ENCODE measurements at places on chromosomes 1 and 21.

DNA sequence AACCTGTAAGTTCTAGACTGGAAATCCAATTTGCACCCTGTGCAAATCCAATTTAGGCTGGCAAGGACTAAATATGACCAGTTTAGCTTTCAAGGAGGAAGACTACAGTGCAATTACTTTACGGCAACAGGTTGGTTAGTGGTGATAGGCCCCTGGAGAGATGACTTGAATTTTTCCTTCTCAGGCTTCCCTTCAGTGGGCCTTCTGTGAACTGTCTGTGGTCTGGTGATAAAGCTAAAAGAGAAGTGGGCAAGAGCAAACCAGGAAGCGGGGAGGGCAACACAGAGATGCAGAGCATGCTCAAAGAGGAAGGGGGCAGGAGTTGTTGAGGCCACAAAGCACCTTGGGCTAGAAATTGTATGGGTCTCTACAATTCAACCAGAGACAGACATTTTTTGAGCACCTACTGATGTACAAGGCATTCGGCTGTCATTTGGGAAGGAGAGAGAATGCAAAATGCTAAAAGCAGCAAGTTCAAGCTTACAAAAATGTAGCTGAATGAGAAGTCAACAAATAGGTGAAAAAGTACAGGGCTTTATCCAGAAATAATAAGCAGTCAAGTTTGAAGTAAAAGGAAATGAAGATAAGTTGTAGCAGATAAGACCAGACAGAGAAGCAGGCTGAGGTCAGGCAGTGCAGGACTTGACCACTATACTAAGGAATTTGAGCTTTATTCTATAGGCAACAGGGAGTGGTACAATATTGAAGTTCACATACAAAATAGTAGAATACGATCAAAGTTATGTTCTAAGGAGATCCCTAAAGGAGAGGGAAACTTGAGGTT is 23.9 kb downstream of the INPP5B start:
- DNase-seq = no peak

- DNase-seq = no peak
These were observed 41.1 kb downstream of the C1orf198 start for GRCh38 chr1:230827081-230827681.

DNA sequence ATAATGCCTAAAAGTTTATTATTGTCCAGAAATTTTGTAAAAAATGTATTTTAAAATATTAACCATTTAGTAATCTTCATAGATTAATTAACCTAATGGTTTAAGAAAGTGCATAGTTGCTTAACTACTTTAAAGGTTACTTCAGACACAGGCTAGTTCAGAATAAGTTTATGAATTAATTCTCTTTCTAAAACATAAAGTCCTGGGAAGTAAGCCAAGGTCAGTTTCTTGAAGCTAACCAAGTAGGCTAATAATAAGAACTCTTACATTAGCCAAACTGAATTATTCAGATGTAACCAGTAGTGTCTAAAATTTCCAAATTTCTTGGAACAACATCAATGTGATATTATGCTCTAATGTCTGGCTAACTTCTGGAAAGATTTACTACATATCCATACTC is 790.4 kb downstream of the NCAM2 start:
- DNase-seq = no peak

GRCh38 chr1:166350490-166350889 is 183.7 kb upstream of the FAM78B start:
- no peak for DNase-seq

DNA sequence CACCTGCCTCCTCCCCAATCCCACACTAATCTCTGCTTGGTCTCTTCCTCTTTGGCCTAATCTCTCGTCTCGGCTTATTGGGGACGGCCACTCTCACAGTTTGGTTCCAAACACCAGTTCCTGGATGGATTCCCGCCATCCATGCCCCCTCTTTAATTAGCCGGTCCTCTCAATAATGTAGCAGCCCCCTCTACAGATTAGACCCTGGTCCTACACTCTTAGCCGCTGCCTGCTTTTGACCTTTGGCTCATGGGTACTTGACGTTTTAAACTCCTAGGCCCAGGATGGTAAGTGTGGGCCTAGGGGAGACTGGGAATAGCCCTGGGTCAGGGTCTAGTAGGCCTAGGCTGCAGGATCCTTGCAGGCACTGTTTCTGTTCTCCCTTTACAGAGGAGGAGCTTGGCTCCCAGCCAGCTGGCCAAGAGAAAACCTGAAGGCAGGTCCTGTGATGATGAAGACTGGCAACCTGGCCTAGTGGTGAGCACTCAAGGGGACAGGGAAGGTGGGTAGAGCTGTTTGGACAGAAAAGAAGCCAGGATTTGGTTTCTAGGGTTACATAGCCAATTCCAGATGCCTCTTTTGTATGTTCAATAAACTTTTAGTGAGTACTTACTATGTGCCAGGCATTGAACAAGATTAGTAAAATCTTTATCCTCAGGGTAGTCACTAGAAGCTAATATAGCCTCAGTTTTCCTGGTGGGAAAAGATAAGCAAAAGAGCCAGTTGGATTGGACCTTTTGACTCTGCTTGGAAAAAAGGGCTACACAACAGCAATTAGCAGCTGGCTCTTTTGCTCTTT is 758 bp downstream of the RAD54L start:
- no peak for DNase-seq

GRCh38 chr1:156424806-156425432 is 55.9 kb downstream of the RHBG start:
- DNase-seq = no peak

- no peak for DNase-seq
These were observed 90.0 kb downstream of the OBSCN start for GRCh38 chr1:228297822-228298221.

GRCh38 chr1:55362558-55362957 is 147.4 kb upstream of the USP24 start:
- DNase-seq = no peak

- DNase-seq = no peak
These were observed 6.2 kb upstream of the LBR start for GRCh38 chr1:225434046-225434445.

GRCh38 chr1:154497026-154497806 is 4.8 kb upstream of the TDRD10 start:
- DNase-seq = no peak

GRCh38 chr1:15358565-15359133 is 51.0 kb upstream of the EFHD2 start:
- DNase-seq = no peak

DNA sequence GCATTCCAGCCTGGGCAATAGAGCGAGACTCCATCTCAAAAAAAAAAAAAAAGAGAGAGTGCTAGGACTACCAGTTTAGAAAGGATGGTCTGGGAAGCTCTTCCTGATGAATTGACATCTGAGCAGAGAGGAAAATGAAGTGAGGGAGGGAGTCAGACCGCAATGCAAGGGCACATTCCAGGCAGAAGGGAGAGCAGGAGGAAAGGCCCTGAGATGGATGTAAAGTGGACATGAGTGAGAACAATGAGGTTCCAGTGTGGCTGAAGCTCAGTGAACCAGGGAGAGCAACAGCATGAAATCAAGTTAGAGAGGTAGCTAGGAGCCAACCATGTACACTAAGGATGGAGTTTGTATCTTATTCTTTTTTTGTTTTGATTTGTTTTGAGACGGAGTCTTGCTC is 55.9 kb upstream of the SPOCD1 start:
- no peak for DNase-seq

DNA sequence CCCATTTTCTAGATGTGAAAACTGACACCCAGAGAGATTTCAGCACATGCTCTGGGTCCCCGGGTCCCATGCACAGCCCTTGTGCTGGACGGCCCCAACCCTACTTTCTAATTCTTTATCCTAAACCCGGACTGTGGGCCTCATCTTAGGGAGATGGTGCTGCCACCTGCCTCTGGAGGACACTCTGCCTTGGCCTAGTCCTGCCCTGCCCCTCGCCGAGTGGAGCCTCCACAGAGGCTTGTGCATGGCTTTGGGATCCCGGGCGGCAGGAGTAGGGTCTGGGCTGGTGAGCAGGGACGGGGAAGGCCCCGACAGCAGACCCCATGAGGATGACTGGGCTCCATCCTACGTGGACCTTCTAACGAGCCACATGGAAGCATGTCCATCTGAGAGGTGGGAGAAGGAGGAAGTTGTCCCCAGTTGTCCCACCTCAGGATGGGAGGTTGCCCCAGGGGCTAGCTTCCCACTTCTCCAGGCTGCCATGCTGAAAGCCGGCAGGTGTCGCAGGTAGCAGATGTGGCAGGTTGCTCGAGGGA is 12.4 kb downstream of the MX2 start:
- no peak for DNase-seq

- no peak for DNase-seq
These were observed 281.8 kb downstream of the BARHL2 start for GRCh38 chr1:90435351-90435750.

GRCh38 chr1:183110326-183110880 is 75.7 kb upstream of the LAMC2 start:
- no peak for DNase-seq

GRCh38 chr21:46518983-46519583 is 60.4 kb downstream of the DIP2A start:
- no peak for DNase-seq

GRCh38 chr1:65904681-65905083 is 112.0 kb downstream of the PDE4B start:
- no peak for DNase-seq

GRCh38 chr1:80731241-80731894 is 1069.4 kb upstream of the ADGRL2 start:
- no peak for DNase-seq

DNA sequence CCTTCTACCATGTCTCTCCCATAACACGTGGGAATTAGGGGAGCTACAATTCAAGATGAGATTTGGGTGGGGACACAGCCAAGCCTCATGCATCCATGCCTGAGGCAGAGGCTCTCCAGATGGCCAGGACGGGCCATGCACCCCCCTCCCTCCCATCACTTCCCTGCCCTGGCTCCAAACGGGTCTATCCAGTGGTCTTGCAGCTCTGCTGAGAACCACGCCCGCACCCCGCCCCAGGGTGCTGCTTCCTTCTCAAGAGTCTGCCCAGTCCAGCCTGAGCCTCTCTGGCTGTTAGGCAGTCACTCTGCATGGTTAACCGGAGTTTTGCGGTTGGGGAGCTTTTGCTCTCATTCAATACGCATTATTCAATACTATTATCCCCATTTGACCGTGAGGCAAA is 131.5 kb upstream of the TMEM51 start:
- no peak for DNase-seq

- DNase-seq = no peak
These were observed 112.1 kb downstream of the GRIK1 start for GRCh38 chr21:29827647-29828046.

GRCh38 chr1:152459596-152460528 is 45.8 kb upstream of the CRNN start:
- no peak for DNase-seq

DNA sequence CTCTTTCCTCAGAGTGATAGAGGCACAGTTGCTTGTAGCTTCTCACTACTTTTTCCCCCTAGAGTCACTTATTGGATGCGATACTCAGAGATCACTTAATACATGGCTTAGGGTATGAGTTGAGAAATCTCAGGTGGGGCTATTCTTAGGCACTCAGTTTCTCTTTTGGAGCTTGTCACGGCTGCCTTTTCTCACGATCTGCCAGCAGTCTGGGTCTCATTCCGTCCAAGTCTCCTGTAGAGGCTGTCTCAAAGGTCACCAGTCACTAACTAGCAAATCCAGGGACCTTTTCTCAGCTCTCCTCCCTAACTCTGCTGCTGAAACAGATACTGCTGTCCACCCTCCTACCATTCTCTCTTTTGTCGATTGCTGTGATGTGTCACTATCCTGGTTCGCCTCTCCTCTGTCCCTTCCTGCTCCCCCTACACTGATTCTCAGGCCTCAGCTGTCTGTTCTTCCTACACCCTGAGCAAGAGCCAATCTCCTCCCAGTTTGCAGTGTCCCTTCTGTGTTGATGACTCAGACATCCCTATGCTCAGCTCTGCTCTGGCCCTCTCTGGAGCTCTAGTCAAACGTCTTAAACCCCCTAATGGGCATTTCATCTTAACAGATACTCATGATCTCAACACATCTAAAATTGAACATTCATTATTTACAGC is 12.4 kb downstream of the ATP1A2 start:
- no peak for DNase-seq

GRCh38 chr1:202274611-202275010 is 67.1 kb downstream of the UBE2T start:
- DNase-seq = no peak

- DNase-seq = peak; percentile 46
These were observed 642 bp upstream of the SLC16A1 start for GRCh38 chr1:112956544-112957132.

DNA sequence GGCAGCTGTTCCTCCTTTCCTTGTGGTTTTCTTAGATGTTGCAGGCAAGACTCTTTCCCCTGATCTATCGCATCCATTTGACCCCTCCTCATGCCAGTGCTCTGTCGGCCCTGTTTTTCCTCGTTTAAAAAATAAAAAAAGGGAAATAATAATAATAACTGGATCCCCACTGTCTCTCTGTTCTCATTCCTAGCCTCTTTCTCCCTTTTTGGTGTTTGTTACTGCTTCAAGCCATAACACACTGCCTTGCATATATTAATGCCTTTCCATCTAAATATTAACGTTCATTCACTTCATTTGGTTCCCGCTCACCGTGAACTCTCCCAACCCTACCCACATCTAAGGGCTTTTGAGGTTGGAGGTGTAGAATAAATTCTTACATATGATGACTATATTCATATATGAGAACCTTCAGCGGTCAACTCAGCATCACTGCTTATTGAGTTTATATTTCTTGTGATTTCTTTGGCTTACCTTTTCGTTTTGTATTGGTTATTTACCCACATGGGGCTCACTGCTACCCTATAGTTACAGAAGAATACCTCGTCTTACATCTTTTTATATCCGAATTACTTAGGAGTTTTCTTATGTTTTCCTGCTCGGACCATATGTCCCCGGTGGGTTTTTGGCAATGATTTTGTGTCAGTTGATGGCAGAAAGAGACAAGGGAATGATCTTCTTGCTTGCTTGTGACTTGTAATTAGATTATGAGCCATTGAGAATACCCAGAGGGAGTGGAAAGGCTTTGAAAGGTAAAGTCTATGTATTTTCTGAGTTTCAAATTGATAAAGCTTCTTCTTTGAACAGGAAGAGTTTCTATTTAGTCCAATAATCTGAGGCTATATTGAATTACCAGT is 805 bp downstream of the ATG4C start:
- no peak for DNase-seq

GRCh38 chr1:151147132-151147503 is 687 bp upstream of the SEMA6C start:
- DNase-seq = no peak

GRCh38 chr1:108882837-108883236 is 6.1 kb downstream of the GPSM2 start:
- no peak for DNase-seq

GRCh38 chr1:38529391-38529790 is 330.2 kb downstream of the RRAGC start:
- DNase-seq = no peak

DNA sequence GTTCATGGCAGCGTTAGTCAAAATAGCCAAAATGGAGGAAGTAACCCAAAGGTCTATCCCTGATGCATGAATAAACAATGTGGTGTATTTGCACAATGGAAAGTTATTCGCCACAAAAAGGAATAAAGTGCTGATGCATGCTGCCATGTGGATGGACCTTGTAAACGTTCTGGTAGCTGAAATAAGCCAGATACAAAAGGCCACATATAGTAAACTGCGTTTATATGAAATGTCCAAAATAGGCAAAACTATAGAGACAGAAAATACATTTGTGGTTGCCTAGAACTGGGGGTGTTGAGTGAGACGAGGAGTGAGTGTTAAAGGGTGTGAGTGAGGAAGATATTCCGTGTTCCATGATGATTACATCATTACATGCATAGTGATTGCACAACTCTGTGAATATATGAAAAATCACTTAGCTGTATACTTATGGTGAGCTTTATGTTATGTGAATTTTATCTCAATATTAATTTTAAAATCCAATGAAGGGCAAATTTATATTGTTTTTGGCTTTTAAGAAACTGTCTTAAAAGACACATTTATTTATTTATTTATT is 321.3 kb downstream of the KIF26B start:
- no peak for DNase-seq

- DNase-seq = no peak
These were observed 1.1 kb upstream of the RHOC start for GRCh38 chr1:112708002-112708448.
